ENCODE measurements at places on chromosomes 4 and X. TPM values are rescaled to one million over a fixed set of nuclear protein-coding genes. Genes with fewer than 3 reads are reported as not detected.

SHOX gene
- 0.22 TPM for total RNA-seq

ZNF732 gene
- total RNA-seq: 1.3 TPM

MSANTD1 gene
- total RNA-seq: 2.6 TPM

DNA sequence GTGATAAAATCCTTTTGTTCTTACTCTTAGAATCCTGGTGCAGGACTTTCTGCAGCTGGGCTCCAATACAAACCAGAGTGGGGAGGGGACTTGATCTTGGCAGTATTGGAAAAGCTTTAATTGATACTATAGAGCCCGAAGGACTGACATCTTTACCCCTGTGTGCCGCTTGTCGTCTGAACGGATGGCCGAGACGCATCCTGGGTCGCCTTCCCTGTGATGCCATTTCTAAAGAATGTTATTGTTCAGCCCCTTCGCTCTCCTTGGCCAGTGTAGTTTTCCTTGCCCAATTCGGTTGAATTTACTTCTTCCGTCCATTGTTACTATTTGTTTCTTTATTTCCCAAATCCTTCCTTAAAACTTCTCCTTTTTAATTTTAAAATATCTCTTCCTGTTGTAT lies 80.9 kb downstream of the CLDN34 start:
- H3K27ac ChIP-seq: no peak overlapping the region
- H3K36me3 ChIP-seq: no peaks in the 10 kb centered on the region
- H3K4me3 ChIP-seq: no peak overlapping the region
- H3K4me1 ChIP-seq: peaks cover 12% of the 10 kb centered on the region

DNA sequence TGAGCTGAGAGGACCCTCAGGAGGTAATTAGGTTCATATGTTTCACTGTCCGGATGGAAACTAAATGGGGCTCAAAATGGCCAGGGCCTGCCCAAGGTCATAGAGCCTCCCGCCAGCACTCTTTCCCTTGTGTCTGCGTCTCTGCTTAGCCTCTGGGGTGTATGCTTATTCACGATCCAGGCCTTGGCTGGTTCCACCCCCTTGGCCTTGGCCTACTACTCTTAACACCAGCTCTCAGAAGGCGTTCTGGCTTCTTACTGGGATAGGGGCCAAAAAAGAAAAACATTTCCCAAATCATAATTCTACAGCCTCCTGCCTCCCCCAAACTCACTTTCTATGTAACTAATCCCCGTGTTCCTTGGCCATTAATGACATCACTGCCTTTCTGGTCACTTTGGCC lies 68.8 kb downstream of the RTL5 start:
- no peaks in the 10 kb centered on the region for H3K4me1 ChIP-seq
- no peak for DNase-seq
- no peaks in the 10 kb centered on the region for H3K36me3 ChIP-seq
- H3K4me3 ChIP-seq: no peak overlapping the region
- no peaks in the 10 kb centered on the region for H3K27me3 ChIP-seq
- H3K27ac ChIP-seq: no peak overlapping the region

GRCh38 chr4:77395481-77395880 lies 210.1 kb upstream of the CXCL13 start:
- H3K4me1 ChIP-seq: no peaks in the 10 kb centered on the region
- DNase-seq: no peak
- H3K4me3 ChIP-seq: no peak overlapping the region
- H3K27ac ChIP-seq: no peak overlapping the region

- H3K27me3 ChIP-seq: no peaks in the 10 kb centered on the region
- no peak for DNase-seq
- H3K36me3 ChIP-seq: no peaks in the 10 kb centered on the region
- peaks cover 4% of the 10 kb centered on the region for H3K4me1 ChIP-seq
- H3K4me3 ChIP-seq: no peak overlapping the region
- H3K27ac ChIP-seq: no peak overlapping the region
Observed at GRCh38 chr4:78666830-78667258, 109.3 kb upstream of the BMP2K start.

GRCh38 chrX:23981711-23982110 lies 45.3 kb downstream of the KLHL15 start:
- no peaks in the 10 kb centered on the region for H3K4me1 ChIP-seq
- no peaks in the 10 kb centered on the region for H3K27me3 ChIP-seq
- H3K4me3 ChIP-seq: no peak overlapping the region
- no peaks in the 10 kb centered on the region for H3K36me3 ChIP-seq
- no peak for DNase-seq
- no peak overlapping the region for H3K27ac ChIP-seq

Data from glutamatergic neuron (in vitro differentiated cells).